AG20443 (cell line): ENCODE measurements at places on chromosomes 2 and 18.

DNA sequence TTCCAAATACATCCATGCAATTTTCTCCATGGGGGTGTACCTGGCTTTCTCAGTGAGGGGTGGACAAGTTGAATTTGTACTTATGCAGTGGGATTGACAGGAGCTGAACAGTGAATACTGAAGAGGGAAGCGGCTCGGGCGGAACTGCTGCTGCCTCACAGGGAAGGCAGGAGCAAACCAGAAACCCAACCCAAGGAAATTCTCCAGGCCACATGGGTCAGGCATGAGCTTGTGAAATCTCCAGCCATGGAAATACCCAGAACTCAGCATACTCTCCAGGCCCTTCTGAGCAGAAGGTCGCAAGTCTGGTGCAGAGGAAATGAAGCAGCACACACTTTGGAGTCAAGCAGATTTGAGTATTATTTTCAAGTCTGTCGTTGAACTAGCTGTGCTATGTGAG is 26.5 kb upstream of the INO80C start:
- DNase-seq = peak; percentile 33

DNA sequence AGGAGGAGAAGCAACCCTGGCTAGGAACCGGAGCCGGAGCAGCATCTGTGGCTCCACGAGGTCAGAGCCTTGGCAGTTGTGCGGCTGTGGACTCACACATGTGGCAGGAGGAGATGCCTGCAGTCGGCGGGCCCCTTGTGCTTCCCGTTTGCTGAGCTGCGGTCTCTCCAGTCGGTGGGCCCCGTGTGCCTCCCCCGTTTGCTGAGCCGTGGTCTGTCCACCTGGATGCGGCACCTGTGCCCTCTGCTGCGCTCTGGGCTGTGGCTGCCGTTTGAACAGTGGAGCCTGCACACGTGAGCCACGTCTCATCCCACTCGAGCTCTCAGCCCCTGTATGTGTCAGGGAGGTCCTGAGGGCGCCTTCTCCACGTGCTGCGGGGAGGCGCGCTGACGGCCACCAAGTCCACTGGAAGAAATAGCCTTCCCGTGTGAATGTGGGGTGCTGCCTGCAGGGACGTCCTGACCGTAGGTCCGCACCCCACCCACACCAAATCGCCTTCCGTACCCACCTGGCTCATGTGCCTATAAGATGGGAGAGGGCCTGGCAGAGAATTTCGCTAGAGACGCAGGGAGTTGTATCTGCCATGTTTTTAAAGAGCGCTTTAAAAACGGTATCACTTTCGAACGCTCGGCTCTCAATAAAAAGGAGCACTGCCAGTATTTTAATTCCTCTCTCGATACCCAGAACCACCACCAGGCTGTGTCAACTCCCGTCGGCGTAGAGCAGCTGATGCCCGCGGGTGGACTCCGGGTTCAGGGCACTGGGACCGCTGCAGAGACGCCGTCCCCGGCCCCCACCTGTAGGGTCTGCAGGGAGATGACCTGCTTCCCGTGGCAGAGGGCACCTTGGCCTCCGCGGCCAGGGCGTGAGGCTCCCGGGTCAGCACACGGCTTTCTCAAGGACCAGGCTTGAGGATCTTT is 117.0 kb downstream of the NFATC1 start:
- DNase-seq = no peak

DNA sequence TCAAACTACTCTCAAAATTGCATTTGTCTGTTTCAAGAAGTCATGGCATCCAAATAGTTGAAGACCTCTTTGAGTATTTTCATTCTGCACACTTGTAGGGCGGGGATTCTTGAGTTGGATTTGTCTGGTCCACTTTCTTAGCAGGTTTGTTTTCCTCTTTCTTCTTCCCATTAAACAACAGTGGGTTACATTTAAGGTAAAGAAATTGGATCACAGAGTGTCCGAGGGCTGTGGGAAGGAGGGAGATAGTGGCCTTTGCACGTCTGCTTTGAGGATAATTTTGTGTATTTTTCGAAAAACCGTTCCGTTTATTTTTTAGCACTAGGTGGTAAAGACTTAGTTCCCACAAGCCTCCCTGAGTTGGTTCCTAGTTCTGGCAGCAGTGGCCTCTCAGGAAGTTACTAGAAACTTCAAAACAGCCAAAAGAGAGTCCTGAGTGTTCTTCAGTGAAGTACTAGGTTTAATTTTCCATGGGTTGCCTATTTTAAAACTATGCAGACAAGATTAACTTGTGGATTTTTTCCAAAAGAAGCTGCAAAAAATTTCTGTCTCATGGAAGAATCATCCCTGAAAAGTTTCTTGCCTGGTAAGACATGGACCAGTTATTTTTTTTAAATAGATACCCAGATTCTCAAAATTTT is 107.9 kb downstream of the CDC42EP3 start:
- DNase-seq = peak; percentile 23

DNA sequence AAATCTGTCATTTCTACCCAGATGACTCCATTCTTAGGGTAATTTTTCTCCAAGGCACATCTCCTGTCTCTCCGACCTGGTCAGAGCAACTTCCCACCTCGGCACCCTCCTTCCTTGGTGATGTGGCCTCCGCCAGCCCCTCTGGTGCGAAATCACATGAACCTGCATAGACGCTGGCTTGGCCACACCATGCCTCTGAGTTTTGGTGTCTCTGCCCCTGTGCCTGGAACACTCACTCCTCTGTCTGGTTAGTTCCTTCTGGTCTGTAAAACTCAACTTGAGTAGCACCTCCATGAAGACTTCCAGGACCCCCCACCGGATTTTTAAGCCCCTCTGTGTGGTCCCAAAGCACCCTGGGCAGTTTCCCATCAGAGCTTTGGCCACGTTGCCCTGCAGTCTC is 83.2 kb upstream of the OTOS start:
- DNase-seq = no peak

DNA sequence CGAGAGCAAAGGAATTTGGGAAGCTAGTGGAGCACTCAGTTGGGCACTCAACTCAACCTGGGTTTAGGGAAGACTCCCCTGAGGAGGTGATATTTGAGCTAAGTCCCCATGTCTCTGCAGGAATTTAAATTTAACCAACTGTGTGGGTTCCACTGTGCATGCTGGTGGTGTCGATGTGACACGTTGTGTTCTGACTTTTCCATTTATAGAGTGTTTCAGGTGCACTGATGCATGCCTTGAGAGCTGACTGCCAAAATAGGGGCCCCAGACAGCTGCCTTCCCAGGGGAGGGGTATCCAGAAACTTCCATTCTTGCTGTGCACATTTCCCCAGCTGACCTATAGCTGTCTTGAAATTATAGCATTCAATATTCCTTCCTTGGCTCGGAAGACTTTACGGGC is 63.7 kb upstream of the BCL2L11 start:
- DNase-seq = peak; percentile 1

DNA sequence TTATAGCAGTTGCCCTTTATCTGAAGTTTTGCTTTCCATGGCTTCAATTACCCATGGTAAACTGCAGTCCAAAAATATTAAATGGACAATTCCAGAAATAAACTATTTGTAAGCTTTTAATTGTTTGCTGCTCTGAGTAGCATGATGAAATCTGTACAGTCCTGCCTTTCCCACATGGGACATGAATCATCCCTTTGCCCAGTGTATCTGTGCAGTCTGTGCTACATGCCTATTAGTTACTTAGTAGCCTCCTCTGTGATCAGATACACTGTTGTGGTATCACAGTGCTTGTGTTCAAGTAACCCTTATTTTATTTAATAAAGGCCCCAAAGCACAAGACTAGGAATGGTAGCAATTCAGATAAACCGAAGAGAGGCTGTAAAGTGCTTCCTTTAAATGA is 810.6 kb upstream of the PIK3C3 start:
- DNase-seq = no peak

DNA sequence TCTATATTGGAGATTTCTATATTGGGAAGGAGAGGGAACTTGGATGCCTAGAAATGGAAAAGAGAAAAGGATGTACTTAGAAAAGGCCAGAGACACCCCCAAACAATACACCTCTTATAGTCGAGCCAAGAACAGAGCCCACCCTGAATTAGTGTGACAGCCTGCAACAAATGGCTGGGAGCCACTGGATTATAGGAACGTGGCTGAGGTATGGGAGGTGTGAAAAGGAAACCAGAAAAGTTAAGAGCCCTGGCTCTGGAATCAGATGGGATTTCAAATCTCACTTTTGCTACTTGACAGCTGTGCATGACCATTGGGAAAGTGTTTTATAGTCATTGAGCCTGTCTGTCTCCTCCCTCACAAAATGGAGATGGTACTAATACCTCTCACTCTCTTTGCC is 394.0 kb downstream of the ZNF521 start:
- DNase-seq = no peak

DNA sequence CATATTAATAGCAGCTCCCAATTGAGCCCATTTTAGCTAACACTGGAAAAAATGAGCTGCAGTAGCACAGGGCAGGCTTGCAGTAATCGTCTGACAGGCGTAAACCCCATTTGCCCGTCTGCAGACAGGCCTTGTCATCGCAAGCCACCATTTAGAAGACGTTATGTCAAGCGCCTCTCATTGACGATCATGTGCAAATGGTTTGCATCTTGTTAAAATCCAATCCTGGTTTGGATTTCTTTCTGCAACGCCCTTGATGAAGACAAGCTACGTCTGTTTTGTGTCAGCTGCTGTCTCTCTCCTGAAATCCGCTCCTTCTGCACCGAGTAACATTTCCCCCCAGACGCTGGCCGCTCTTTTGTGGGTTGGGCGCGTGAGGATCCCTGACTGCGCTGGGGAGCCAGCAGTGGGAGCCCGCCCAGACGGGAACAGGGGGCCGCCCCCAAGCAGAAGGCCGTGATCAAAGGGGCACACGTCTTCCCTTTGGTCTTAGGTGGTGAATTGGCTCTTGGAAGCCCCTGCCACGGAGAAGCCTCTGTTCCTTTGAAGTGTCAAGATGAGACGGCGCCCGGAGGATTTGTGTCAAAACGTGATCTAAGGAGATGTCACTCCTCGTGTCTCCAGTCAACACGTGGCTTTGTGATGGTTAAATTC is 84.2 kb upstream of the GPC1 start:
- DNase-seq = no peak

GRCh38 chr18:39666541-39666940 is 2100.9 kb upstream of the CELF4 start:
- no peak for DNase-seq

DNA sequence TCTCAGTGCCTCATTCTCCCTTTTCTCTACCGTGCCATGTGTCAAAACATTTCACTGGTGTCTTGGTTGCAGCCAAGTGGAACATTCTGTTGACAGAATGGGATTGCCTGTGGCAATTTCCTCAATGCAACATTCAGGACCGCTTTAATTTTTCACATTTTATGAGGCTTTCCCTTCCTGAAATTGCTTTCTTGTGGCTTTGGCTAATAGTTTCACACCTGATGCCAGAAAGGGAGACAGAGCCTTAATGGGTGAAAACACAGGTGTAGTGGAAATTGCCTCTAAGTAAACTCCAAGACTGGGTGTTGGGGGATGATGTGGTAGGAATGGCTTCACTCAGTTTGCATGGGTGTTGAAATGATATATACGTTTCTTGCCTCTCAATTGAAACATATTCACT is 278.3 kb downstream of the TSN start:
- no peak for DNase-seq

GRCh38 chr2:71721362-71721665 is 268.0 kb downstream of the DYSF start:
- no peak for DNase-seq

GRCh38 chr2:189086710-189087109 is 92.9 kb downstream of the COL5A2 start:
- DNase-seq = peak; percentile 53

DNA sequence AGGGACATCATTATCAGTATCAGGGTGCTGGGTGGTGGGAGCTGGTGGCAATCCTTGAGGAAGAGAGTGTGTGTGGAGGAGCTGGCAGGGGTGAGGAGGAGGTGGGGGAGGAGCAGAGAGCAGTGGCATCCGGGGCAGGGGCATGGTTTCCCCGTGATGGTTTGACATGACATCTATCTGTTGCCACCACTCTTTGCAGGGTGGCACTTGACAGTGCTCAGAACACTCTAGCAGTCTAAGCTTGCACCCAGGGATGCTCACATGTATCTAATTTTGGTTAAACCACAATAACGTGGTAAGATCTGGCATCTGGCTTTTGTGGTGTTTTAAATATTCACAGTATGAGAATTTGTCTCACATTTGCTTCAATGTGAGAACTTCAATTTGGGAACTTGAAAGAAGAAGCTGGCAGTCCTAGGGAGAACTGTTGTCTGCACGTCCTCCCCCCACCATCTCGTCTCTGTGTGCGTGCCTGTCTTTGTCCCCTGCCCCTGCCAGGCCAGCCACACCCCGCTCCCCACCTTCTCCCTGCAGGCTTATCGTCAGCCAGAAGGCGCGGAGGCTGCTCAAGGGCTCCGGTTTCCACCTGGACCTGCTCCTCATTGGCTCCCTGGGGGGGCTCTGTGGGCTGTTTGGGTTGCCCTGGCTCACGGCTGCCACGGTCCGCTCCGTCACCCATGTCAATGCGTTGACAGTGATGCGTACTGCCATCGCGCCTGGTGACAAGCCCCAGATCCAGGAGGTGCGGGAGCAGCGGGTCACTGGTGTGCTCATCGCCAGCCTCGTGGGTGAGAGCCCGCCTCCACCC is 11.7 kb downstream of the SLC4A3 start:
- DNase-seq = peak; percentile 73

- peak; percentile 53 for DNase-seq
These were observed 50.7 kb upstream of the HNRNPA3 start for GRCh38 chr2:177161741-177162460.

- no peak for DNase-seq
These were observed 16.0 kb upstream of the SNORC start for GRCh38 chr2:232854082-232854481.

DNA sequence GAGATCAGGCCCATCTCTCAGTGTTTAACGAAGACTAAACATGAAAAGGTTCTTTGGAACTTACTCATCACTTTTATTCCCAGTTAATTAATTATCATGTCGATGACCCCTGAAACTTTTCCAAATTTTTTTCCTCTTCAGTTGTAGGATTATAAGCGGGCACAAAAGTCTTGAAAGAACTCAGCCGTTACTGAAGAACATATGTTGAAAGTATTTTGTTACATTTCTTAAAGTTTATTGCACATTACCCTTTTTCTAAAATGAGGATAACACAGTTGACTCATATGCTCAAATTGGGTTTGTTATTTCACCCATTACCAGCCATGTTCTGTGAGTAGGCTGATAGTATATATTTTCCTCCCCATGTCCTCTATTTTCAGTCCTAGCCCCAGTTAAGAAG is 75.9 kb upstream of the COL3A1 start:
- DNase-seq = no peak

- no peak for DNase-seq
These were observed 3.7 kb upstream of the SERPINB10 start for GRCh38 chr18:63903851-63904570.
